ENCODE measurements at places on chromosomes 2 and 18.

DNA sequence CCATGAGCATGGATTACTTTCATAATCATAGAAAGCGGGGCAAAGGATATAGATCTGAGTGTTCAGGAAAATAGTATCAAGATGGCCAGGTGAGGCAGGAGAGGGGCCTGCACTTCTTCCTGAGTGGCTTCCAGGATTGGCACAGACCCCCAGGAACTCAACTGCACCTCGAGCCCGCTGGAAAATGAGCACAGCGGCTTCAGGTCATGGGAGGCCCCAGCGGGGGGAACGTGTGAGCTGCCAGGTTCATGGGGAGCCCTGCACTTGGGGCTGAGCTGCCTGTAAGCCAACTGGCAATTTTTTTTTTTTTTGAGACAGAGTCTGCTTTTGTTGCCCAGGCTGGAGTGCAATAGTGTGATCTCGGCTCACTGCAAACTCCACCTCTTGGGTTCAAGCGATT lies 81.5 kb upstream of the ODC1 start:
- no peak for DNase-seq

GRCh38 chr2:99729104-99730025 lies 239.5 kb upstream of the REV1 start:
- peak; percentile 43 for DNase-seq

DNA sequence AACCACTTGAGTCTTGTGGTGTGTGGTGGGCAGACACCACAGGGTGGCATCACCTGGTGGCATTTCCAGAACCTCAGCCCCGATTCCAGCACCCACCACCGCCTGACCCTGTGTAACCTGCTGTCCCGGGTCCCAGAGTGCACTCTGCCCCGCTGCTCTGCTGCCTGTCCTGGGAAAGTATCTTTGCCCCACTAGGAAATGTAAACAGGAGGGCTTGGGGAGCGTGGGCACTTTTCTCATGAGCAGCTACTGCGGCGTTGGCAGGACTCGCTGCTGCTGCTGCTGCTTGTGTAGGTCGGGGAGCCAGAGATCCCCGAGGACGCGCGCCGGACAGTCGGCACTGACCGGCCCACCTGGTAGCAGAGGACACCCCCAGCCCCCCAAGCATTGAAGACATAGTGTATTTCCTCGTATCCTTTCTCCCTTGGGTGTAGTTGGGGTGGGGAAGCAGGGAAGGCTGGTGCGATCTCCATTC lies 13.4 kb downstream of the DTYMK start:
- DNase-seq, result no peak

DNA sequence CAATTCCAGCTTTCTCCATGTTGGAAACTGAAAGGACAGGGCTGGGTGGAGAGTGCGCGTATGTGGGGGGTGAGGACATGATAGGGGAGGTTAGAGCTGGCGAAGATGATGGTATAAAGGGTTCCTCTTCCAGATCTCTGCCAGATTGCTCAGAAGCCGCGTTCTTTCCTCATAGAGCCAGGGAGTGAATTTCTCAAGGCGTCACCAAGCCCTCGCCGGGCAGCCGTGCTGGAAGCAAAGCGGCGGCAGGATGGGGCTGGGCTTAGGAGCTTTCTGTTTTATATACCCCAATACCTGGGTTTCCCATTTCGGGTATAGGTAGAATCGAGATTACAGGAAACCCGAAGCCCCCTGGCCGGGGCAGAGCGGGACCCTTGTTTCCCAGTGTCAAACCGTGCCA lies 43.8 kb downstream of the DDX18 start:
- DNase-seq, result no peak

DNA sequence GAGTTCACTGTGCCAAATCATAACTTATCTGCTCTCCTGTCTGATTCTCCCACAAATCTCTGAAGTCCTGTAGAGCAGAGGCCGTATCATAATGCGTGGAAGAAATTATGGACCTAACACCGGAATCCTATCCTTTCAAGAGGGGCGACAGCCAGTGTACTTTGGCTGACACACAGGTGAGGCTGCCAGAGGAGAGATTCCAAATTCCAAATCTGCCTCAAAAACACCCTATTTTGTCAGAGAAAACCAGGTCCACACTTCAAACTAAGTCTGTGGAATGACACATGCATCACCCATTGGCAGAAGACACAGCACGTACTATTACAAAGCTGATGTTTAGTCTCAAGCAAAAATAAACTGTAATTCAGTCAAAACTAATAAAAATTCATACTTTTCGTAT lies 139.2 kb upstream of the PID1 start:
- no peak for DNase-seq

DNA sequence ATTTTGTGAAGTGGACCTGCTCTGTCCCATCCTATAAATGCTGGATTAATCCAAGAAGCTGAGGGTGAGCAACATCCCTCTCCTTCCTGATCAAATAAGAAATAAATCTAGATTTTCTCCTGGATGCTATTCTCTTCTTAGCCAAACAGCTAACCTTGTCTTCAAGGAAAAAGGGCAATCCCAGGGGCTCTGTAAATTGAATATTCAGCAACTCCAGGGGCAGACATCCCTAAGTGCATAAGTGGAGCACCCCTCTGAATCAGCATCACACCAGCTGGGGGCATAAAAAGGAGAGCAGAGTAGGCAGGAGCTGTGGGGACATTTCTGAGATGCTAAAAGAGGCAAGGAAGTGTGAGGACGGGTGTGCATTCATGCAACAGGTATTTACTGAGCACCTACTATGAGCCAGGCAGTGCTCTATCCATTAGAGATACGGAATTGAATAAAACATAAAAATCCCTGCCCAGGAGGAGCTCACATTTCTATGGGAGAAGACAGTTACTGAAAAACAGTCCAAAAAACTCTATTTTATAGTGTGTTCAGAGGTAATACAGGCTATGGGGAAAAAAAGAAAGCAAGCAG lies 2.8 kb upstream of the STEAP3 start:
- no peak for DNase-seq

- DNase-seq, result no peak
Measured at GRCh38 chr2:158936978-158937377, 31.5 kb upstream of the TANC1 start.

GRCh38 chr18:62457877-62458276 lies 64.9 kb upstream of the ZCCHC2 start:
- DNase-seq, result no peak

- no peak for DNase-seq
Measured at GRCh38 chr18:76013057-76013456, 482.0 kb downstream of the ZNF516 start.

- DNase-seq, result no peak
Measured at GRCh38 chr2:225466891-225467604, 67.5 kb downstream of the NYAP2 start.

DNA sequence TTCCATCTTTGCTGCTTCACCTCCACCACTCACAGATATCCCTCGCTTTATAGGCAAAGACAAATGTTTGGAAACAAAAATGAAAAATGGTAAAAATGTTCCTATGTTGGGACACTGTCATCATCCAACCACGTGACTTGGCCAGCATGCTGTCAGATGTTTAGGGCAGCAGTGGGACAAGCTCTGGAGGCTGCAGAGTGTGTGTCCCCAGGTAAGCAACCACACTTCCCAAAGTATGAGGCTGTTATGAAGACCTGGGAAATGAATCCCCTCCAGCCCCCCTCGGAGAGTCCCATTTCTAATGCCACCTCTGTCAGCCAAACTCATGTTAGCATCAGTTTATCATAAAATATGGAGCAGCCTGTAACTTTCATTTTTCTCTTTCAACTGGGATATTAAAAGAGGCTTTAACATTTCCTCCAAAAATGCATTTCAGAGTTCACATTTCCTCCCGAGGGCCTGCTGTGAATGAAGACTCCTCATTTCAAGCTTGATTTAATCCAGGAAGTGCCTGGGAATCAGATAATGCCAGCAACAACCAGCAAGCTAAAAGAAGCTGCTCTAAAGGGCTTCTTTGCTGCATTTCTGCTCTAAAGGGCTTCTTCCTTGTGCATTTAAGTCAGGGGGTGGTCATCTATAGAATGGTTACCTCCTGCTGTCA lies 66.2 kb downstream of the APOB start:
- no peak for DNase-seq

DNA sequence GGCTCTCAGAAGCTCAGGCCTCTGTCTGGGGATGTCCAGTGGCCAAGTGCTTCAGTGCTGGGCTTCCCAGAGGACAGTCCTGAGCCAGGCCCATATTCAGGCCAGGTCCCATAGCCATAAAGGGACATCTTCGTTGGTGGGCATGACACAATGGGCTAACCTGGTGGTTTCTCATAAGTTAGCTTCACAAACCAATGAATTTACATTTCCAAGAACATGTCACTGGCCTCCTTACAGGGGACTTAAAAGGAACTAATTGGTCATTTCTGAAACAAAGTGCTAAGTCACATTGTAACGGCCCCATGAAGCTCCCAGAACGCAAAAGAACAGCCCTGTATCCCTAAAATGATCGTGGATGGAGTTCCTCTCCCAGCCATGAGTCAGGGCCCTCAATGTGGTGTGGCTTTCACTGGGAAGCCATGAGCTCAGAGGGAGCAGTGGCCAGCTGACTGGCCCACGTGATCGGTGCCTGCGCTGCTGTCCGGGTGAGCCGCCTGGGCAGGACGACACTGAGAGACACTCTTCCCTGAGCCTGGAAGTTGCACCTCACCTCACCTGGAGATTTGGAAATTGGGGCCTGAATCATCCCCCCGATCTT lies 163.7 kb upstream of the APCDD1 start:
- no peak for DNase-seq

DNA sequence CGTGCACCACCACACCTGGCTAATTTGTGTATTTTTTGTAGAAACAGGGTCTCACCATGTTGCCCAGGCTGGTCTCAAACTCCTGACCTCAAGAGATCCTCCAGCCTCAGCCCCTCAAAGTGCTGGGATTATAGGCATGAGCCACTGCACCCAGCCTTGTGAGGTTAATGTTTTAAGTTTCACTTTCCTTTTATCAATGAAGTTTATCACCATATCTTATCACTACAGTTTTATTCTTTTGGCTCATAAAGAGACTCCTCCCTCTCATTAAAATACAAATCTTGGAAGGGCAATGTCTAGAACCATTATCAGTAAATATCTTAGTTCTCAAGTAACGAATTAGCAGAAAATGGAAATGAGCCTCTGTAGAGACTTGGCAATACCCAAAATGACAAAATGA lies 173.8 kb downstream of the BCL11A start:
- no peak for DNase-seq

GRCh38 chr2:230525682-230526081 lies 109.7 kb downstream of the SP100 start:
- DNase-seq, result no peak

DNA sequence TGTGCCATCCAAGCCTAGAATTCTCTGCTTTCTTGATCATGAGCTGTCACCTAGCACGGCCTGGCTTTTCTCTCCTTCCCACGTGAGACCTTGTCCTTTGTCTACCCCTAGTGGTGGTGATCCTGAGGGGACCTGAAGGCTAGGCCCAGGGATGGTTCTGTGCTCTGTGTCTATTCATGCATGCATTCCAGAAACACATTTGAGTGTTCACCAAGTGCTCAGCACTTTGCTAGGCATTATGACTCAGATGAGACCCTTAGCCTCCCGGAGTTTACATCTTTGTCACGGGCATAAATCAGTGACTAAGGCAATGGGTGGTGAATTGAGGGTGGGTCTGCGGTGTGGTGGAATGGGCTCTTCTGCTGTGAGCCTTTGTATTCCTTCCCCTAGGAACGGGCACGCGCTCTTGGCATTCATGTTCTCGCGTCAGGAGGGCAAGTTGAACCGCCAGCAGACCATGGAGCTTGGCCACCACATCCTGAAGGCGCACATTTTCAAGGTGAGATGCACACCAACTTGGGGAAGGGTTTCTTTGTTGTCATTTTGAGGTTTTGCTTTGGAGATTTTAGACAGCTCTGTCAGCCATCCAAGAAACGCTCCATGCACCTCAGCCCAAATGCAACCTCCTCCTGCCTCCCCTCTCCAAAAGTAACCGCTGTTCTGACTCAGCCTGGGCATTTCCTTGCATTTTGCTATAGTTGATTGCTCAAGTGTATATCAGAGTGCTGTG lies 100.9 kb downstream of the WDSUB1 start:
- peak; percentile 32 for DNase-seq

DNA sequence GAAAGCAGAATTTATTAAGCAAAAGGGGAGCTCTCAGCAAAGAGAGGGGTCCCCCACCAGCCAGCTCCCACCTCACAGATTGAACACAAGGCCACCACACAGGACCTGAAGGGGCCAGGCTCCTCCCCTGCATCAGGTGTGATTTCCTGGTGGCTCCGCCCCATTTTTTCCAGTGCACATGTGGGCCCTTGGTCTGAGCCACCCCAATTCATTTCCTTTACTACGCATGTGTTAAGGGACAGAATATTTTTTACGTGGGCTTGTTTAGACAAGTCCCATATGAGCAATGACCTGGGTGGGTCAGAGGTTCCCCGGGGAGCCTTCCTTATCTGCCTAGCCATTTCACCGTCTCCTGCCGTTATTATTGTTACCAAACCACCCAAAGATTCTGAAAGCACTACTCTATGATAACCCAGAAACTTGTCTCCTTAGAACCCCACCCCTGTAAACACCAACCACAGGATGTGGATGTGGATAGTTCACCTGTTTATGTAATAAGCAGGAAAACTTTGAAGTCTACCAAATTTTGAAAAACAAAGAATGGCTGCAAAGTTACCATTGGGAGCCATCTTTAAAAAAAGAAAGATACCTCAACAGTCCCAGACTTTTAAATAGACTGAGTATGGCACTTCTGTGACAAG lies 191.7 kb downstream of the CD226 start:
- no peak for DNase-seq

DNA sequence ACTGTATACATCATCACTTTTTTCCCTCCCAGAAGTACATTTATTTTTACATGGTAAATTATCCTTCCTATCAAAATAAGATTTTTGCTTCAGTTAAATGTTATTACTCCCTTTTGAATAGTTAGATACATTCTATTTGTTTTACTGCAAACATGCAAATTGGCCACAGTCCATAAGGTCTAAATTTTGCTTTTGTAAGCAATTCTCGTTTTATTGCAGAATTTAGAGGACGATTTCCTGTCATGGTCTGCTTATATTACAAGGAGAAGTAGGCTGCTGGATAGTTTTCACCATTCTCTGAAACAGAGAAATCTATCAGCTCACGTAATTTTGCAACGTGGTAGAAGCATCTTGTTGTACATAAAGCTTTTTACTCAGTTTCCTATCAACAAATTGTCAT lies 1632.5 kb downstream of the LRP1B start:
- DNase-seq, result no peak

DNA sequence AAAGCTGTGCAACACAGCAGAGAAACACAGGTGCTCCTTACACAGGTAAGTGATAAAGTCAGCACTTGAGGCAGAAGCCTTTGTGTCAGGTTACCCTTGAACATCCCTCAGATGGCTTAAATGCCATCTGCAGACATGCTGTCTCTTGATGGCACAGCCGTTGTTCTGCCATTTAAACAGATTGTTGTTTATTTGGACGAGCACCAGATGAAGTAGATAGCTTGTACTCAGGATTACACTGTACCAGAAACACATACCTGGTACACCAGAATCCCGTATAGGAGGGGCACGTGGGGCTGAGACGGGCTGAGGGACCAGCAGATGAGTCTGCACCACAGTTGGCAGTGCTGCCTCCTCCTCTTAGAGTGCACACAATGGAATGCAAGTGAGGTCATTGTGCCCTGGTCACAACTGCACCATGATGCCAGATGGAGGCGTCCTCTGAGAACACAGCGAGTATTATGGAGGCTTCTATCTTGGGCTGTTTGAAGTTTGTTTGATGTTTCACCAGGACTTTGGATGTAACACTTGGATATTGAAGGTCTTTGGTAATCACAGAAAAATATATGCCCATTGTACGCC lies 143.0 kb downstream of the TANC1 start:
- DNase-seq, result no peak

- DNase-seq, result no peak
Measured at GRCh38 chr2:235570256-235570655, 76.4 kb downstream of the AGAP1 start.

- DNase-seq, result no peak
Measured at GRCh38 chr2:9291331-9291730, 84.7 kb downstream of the ASAP2 start.

GRCh38 chr2:134174711-134175110 lies 79.2 kb upstream of the MGAT5 start:
- DNase-seq, result no peak

Data from NCI-H526 (cell line).